ENCODE measurements at places on chromosomes 4 and X.

DNA sequence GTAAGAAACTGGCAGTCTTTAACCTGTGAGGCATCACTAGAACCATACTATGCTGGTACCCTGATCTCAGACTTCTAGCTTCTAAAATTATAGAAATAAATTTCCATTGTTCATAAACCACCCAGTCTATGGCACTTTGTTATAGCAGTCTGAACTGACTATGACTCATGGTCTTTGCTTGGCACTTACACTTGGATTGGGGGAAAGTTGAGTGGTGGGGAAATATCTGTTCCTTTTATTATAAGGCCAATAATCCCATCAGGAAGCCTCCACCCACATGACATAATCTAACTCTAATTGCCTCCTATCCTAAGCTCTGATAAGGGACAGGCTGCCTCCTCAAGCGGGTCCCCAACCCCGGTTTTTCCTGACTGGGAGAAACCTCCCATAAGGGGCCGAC, 61.4 kb upstream of the PACRGL start:
- no peak for DNase-seq

- no peak for DNase-seq
Observed at GRCh38 chr4:123843137-123843536, 446.5 kb downstream of the SPRY1 start.

DNA sequence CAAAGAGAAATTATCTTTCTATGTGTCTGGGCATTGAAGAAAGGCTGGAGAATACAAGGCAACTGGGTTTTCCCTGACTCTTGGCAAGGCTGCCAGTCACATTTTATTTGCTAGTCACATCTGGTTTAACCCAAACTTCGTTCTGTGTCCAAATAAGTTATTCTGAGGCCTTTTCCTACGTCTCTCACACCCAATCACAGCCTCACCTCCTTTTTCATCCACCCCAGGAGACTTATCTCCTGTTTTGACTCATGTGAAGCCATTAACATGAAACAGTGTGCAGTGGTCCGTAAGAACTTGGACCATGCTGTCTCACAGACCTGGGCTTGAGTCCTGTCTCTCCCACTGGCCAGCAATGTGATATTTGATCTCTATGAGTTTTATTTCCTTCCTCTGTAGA, 59.3 kb downstream of the CNGA2 start:
- no peak for DNase-seq

GRCh38 chrX:109728173-109728535, 4.9 kb downstream of the ACSL4 start:
- DNase-seq: no peak

DNA sequence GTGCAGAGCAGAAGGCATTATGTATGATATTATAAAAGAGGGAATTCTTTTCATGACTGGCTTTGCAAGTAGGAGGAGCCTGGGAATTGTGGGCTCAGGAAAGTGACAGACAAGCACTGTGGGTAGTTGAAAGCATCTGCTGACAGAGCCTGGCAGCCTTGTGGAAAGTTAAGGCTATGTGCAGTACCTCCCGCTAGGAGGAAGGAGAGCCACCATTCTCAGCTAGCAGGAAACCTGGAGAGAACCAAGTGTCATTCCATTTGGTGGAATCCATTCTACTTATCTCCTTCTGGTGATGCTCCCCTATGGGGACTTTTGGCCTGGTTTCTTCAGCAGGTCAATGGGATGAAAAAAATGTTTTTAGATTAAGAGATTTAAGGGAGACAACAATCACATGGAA, 81.8 kb downstream of the ASB9 start:
- DNase-seq: no peak

GRCh38 chrX:49186125-49187027, at the start of gene PRICKLE3:
PRICKLE3 (minus strand) TSS chrX:49186373; CDS start chrX:49186297, 76 bp downstream.
- peak; percentile 56 for DNase-seq

GRCh38 chrX:48492293-48492910, 16.4 kb upstream of the PORCN start:
- DNase-seq: no peak

DNA sequence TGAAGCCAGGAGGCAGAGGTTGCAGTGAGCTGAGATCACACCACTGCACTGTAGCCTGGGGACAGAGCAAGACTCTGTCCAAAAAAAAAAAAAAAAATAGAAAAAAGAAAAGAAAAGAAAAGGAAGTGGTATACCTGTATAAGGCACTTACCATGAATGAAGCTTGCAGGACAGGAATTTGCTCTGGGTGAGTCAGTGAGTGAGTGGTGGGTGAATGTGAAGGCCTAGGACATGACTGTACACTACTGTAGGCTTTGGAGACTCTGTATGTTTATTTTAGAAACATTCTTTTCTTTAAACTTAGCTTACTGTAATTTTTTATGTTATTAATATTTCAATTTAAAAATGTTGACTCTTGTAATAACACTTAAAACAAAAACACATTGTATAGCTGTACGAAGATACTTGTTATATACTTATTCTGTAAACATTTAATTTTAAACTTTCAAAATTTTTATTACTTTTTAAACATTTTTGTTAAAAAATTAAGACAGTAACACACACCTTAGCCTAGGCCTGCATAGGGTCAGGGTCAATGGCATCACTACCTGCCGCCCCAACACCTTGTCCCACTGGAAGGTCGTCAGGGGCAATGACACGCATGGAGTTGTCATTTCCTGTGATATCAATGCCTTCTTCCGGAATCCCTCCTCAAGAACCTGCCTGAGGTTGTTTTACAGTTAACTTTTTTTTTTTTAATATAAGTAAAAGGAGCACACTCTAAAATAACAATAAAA, 78.7 kb downstream of the CLNK start:
- no peak for DNase-seq

- DNase-seq: no peak
Observed at GRCh38 chrX:119417842-119418241, 18.7 kb downstream of the SLC25A43 start.

DNA sequence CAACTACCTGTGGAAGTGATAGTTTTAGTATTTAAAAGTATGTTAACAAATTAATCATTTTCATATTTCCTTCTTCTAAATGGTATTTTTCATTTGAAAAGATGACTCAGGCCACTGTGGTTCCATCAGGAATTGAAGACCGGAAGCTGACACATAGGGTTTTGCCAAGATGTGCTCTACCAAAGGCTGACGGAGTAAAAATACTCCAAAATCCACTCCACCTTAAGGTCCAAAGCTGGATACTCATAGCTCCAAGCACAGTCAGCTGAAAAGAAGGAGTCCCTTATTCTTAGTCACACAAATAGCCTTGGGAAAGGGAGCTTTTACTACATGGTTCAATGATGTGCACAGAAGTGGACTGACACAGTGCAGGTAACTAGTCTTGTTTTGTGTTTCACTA, 472.0 kb downstream of the ARAP2 start:
- no peak for DNase-seq

- no peak for DNase-seq
Observed at GRCh38 chrX:19824603-19825002, 62.8 kb downstream of the SH3KBP1 start.

GRCh38 chrX:154507673-154508383, 8.2 kb downstream of the FAM3A start:
- DNase-seq: no peak

GRCh38 chrX:73563738-73564068, 706 bp downstream of the CHIC1 start:
- no peak for DNase-seq

DNA sequence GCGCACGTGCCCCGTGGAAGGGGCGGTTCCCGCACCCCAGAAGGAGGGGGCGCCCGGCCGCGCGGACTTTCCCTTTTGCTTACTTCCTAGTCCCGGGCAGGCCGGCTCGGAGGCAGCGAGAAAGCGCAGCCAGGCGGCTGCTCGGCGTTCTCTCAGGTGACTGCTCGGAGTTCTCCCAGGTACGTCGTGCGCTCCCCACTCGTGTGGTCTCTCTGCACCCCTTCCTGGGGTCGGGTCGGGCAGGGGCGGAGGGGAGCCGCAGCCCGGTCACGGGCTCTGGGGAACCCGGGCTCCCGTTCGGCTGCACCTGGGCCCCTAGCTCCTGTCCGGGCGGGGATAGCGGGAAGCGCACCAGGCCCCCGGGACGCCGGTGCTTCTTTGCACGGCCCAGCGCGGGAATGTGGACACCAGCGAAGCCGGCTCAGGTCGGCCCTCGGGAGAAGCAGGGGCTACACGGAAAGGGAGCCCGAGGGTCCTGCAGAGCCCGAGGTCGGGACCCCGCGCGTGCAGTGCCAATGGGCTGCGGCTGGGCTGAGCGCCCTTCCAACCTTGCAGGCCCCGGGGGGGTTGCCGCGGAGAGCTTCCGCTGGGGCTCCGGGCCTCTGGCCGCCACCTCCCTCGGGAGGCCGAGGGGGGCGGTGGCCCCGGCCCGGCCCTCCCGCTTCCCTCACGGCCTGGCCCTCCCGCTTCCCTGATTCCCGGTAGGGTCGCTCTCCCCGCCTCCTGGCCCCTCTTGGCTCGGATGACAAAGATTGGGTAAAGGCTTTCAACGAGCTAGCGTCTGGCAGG, at the start of gene TLR2:
Gene TLR2, plus strand, starts transcription at position 99 of the 789 bp plus-strand sequence. CDS start 18,628 bp downstream, outside the sequence.
- DNase-seq: peak; percentile 37

DNA sequence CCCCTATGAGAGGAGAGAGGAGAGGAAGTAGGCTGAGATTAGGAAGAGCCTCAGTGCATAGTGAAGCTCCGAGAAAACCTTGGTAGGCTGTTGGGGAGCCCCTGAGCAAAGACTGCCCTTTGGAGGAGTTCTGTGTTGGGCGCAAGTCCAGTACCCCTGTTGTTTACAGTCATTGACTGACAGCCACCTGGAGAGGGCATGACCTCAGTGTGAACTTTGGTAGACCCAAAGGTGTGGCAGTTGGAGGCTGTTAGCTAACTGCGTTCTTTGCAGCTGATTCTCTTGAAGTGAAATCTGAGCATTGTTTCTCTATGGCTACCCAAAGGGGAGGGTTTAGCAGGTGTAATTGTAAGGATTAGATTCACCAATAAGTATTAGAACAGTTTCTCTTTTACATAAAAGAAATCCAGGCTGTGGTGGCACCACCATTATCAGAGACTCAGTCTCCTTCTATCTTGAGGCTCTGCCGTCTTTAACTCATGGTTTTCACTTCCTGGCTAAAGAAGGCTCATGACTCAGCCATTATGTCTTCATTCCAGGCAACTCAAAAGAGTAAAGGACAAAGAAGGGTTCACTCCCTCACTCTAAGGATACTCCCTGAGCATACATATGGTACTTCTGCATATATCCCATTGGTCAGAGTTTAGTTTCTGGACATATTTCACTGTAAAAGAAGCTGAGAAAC, 33.4 kb downstream of the ANXA3 start:
- no peak for DNase-seq

GRCh38 chr4:3715061-3715854, 50.9 kb upstream of the ADRA2C start:
- DNase-seq: no peak

GRCh38 chr4:103719105-103719829, 518 bp downstream of the TACR3 start:
- peak; percentile 34 for DNase-seq

GRCh38 chr4:79141530-79141929, 184.3 kb downstream of the NAA11 start:
- DNase-seq: no peak

GRCh38 chr4:159410076-159410777, 307.3 kb downstream of the RAPGEF2 start:
- no peak for DNase-seq

- no peak for DNase-seq
Observed at GRCh38 chrX:97452283-97452682, 568.6 kb downstream of the RPA4 start.

DNA sequence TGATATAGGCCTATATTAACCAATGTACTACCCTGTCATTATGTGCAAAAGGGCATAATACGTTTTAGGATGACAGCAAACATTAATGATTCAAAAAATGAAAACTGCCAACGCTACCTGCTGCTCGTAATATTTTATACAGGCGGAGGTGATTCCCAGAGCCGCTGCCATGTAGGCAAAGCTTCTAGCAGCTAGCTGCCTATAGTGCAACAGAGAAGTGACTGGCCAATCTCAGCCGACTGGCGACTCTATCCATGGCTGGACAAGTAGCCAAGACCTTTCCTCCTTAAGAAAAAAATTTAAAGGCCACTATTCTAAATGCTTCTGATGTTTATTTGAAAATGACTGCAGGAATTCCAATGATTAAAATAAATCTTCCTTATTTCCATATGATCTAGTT, 1.9 kb downstream of the PPARGC1A start:
- no peak for DNase-seq

GRCh38 chr4:122688529-122689140, 43.9 kb upstream of the BBS12 start:
- DNase-seq: no peak

DNA sequence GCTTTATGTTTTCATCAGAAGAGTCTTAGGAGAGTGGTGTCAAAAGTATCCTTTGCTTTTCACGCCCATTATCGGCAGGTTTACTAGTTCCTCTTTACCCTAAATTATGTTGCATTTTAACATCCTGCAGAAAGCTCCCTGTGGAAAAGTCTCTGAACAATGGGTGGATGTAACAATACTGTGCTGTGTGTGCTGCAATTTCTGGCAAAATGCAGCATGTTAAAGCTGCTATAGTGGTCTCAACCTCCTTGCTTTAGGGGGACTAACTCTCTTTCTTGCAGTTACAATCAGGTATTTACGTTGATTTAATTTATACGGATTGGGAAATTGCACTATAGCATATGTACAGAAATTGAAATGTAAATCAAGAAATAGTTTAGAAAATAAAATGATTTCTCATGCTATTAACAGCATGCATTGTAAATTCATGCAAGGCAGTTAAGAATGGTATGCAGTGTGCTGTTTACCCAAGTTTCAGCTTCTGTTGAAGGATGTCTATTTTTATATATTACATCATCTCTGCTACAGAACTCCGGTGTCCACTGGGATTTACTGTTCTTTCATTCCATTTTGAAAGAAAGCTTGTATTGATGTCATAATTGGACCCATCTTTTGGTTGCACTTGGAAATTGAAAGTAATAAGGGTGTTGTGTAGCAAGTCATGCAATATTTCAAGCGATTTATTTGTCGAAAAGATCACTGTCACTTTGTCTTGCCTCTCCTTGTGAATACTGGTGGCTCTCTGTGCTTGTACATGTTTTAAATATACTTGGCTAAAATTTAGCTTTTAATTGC, 145.7 kb downstream of the RAPGEF2 start:
- no peak for DNase-seq

GRCh38 chr4:105119356-105119755, 27.3 kb upstream of the TET2 start:
- DNase-seq: no peak

- no peak for DNase-seq
Observed at GRCh38 chrX:151828439-151829080, 84.1 kb upstream of the MAGEA4 start.

- DNase-seq: no peak
Observed at GRCh38 chr4:15694431-15694830, 8.4 kb upstream of the BST1 start.

- no peak for DNase-seq
Observed at GRCh38 chrX:36414056-36414455, 494.5 kb downstream of the CFAP47 start.

DNA sequence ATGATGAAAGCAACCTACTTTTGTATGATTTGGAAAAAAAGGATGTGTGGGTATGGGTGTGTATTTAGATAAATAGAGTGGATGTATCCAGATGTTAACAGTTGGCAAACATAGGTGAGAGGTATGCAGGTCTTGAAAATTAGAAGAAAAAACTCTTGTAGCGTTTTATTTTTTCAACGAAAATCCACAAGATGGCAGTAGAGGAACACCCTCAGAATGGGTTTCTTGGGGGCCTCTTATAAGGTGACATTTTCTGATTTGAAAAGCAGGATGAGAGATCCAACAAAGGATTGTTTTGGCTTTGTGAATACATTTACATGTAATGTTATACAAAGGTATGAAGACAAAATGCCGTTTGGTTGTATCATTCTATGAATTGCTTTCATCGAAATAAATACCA, 68.3 kb downstream of the FMR1NB start:
- DNase-seq: no peak

All from dorsolateral prefrontal cortex (tissue), 122 donors.